ENCODE measurements at places on chromosomes 7 and 10.

DNA sequence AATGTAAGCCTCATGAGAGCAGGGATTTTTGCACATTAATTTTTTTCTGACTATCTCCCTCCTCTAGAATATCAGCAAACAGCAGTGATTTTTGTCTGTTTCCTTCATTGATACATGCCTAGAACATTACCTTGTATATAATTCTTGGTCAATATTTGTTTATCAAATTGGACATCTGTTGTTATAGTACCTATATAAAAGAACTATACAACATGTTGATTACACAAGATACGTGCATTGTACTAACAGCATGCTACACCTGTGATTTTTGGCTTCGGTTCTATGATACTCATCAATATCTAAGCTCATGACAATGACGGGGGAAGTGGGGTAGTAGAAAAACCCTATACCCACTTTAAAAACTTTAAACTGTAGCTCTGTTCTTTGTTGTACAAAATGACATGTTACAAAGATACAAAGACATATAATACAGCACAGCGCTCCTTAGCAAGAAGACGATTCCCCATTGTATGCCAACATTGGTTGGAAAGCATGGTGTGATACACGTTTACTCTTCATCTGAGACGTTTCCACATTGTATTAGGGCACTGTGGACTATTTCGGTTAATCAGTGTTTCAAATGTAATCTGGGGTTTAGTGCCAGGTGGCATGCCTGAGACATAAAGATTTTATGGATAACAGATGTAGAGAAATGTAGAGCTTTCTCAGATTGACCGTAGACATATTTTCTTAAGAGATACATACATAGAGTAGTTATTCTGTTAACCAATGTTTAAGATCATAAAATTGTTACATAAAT, 70.5 kb upstream of the FOXP2 start:
- no peaks in the 10 kb centered on the region for H3K36me3 ChIP-seq
- DNase-seq: no peak
- H3K4me3 ChIP-seq: no peak overlapping the region
- no peaks in the 10 kb centered on the region for H3K27me3 ChIP-seq
- H3K4me1 ChIP-seq: no peaks in the 10 kb centered on the region

DNA sequence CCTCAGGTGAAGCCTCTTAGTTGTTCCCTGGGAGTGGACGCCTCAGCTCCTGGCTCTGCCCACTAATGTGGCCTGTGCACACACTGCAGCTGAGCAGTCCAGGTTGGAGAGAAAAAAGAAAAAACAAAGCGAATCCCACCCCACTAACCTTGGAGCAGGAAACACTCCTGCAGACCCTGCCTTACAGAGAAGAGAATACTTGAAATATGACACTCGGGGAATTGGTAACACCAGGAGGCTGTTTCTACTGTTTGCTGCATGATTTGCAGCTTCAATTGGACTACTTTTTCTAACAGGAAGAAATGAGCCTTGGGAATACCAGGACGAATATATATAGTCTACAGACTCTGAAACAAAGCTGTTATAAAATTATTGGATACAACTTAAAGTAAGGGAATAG, 22.2 kb downstream of the CDHR3 start:
- H3K36me3 ChIP-seq: no peaks in the 10 kb centered on the region
- no peaks in the 10 kb centered on the region for H3K27me3 ChIP-seq
- no peaks in the 10 kb centered on the region for H3K4me1 ChIP-seq
- no peak overlapping the region for H3K27ac ChIP-seq
- no peak for DNase-seq

GRCh38 chr10:22554461-22555182, 159.8 kb downstream of the PIP4K2A start:
- peak overlapping the region; percentile 12 for H3K4me3 ChIP-seq
- no peaks in the 10 kb centered on the region for H3K36me3 ChIP-seq
- no peaks in the 10 kb centered on the region for H3K27me3 ChIP-seq
- peaks cover 4% of the 10 kb centered on the region for H3K4me1 ChIP-seq
- peak; percentile 80 for DNase-seq

DNA sequence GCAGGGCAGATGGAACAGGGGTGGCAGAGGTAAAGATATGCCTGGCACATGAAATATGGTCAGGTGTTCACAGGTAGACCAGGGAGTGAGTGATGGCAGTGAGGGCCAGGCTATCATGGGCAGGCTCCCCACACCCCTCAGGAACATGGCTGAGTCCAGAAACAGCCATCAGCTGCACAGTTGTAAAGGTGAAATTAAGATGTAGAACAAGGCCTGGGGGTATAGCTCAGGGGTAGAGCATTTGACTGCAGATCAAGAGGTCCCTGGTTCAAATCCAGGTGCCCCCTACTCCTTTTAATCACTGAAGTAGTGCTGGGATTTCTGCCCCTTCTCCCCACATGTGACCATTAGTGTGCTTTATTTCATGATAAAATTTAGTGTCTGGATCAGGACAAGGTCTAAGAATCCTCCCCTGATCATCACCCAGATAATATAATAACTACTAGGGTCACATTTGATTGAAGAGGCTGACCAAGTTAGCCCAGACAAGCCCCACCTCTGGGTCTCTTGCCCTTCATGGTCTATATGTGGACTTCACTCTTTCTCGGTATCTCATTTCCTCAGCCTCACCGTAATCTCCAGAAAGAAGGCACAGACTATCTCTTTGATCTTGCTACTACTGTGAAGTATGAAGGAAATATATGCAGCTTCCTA, 69.0 kb downstream of the ZNF783 start:
- DNase-seq: no peak
- H3K27me3 ChIP-seq: no peaks in the 10 kb centered on the region
- no peak overlapping the region for H3K27ac ChIP-seq

GRCh38 chr7:154912871-154913637, 89.9 kb downstream of the PAXIP1 start:
- H3K27ac ChIP-seq: no peak overlapping the region
- no peak for DNase-seq
- H3K4me1 ChIP-seq: no peaks in the 10 kb centered on the region

DNA sequence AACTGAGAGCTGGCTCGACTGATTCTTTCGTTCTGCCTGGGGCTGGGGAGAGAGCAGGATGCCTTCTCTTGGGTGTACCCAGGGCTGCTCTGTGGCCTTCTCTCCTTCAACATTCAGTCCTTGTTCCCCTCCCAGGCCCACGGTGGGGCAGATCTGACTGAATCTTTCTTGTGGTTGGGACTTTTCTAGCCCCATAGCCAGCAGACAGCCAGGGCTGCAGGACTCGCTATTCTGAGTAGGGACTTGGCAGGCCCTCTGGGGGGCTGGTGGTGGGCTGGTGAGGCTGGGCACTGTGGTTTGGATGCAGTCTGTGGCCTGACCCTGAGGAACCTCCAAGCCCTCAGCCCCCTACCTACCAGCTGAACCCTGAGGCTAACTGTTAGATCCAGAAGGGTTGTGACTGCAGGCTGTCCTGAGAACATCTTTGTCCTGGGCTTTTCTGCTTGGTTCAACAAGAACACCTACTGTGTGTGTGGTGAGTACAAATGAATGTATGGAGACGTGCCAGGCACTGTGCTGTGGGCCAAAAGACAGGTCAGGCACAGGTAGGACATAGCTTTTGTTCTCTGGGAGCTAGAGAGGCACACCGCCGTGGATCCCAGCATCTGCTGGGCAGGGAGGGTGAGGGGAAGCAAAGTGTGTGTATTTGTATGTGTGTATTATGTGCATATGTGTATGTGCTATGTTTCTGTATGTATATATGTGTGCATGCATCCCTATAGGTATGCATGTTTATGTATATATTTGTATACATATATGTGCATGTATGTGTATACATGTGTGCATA, 2.1 kb upstream of the PALD1 start:
- no peaks in the 10 kb centered on the region for H3K36me3 ChIP-seq
- H3K27me3 ChIP-seq: no peaks in the 10 kb centered on the region
- no peak for DNase-seq
- no peak overlapping the region for H3K4me3 ChIP-seq
- H3K4me1 ChIP-seq: no peaks in the 10 kb centered on the region
- H3K27ac ChIP-seq: no peak overlapping the region

DNA sequence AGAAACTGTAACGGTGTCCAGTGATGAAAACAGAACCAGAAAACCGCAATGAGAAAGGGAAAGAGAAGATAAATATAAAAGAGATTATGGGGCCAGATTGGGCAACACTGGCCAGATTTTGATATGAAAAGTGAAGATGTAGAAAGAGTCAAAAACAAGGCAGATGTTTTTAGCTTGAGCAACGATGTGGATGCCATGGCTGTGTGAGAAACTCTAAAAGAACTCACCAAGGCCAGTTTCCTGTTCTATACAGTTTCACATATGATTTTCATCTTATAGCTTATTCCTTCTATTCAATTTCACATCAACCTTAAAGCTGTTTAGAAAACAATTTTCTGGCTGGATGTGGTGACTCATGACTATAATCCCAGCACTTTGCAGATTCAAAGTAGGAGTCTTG, 36.3 kb downstream of the CSTF2T start:
- H3K4me3 ChIP-seq: no peak overlapping the region
- H3K27ac ChIP-seq: no peak overlapping the region
- no peaks in the 10 kb centered on the region for H3K27me3 ChIP-seq

DNA sequence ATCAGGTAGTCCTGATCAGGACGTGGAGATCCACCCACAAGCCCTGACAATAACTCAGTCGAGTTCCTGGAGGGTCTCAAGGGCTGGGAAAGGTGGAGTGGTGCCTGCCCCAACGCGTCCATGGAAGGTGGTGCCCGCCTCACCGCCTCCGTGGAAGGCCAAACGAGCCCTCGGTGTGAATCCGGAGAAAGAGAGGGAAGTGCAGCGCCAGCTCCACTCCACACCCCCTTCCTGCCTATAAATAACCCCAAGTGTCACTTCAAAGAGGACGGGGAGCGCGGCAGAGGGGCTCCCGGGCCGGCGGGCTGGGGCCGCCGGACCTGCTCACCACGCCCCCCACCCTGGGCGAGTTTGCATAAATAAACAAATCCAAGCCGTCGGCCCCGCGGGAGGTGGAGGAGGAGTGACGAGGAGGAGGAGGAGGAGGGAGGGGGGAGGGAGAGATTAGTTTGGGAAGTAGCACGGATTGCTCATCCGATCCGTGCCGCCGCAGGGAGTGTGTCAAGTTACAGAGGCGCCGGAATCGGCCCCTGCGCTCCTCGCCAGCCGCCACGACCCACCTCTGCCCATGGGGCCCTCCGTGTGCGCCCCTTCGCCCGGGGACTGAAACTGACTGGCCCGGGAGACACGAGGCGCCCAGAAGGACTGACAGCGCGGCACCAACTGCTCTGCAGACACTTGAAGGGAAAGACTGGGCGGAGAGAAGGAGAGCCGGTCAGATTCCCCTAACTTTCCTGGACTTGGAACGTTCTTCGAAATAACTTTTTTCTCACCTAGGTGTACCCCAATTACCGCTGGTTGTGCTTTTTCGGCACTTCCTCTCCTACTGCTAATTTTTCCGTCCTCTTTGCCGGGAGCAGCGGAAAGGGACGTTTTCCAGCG, at the start of gene COL13A1:
TSS of gene COL13A1 (plus strand) at position 473 of the 882 bp plus-strand sequence. CDS start 518 bp downstream, outside the sequence.
- H3K4me3 ChIP-seq: peak within 1 kb of the TSS; percentile 21
- DNase-seq: peak; percentile 25
- no peaks in the 10 kb centered on the region for H3K4me1 ChIP-seq
- H3K27ac ChIP-seq: no peak within 1 kb of the TSS
- no peaks in the 10 kb centered on the region for H3K36me3 ChIP-seq
- no peaks in the 10 kb centered on the region for H3K27me3 ChIP-seq

DNA sequence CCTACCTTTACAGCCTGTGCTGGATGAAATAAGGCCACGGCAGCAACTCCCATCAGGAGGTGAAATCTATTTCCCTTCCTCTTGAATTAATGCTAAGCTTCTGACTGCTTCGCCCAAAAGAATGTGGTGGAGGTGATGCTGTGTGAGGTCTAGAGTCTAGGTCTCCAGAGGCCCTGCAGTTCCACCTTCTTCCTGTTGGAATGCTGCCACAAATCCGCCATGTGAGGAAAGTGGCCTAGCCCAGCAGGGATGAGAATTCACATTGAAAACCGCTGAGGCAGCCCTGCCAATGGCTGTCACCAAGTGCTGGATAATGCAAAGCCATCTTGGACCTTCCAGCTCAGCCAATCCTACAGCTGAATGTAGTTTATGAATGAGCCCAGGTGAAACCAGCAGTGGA, 28.0 kb downstream of the RHOBTB1 start:
- H3K4me1 ChIP-seq: peaks cover 7% of the 10 kb centered on the region
- H3K4me3 ChIP-seq: no peak overlapping the region
- no peaks in the 10 kb centered on the region for H3K36me3 ChIP-seq
- peak overlapping the region; percentile 70 for H3K27ac ChIP-seq
- H3K27me3 ChIP-seq: no peaks in the 10 kb centered on the region

DNA sequence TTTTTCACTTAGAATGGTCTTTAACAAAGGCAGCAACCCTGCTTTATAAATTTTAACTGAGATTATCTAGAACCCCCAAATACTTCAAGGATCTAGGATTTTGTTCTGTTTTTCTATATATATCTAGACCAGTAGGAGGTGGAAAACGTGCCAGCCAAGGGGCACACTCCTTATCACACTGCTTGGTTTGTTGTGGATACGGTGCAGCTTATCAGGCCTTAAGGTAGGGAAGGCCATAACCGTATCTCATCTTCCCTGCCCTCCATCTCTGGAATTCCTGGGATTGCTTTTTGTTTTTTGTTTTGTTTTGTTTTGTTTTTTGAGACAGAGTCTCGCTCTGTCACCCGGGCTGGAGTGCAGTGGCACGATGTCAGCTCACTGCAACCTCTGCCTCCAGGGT, 75.4 kb downstream of the MPLKIP start:
- no peaks in the 10 kb centered on the region for H3K4me1 ChIP-seq
- no peak overlapping the region for H3K4me3 ChIP-seq
- no peak overlapping the region for H3K27ac ChIP-seq
- no peak for DNase-seq
- H3K27me3 ChIP-seq: no peaks in the 10 kb centered on the region

- H3K27me3 ChIP-seq: no peaks in the 10 kb centered on the region
- H3K4me3 ChIP-seq: no peak overlapping the region
- H3K4me1 ChIP-seq: no peaks in the 10 kb centered on the region
- no peaks in the 10 kb centered on the region for H3K36me3 ChIP-seq
- no peak overlapping the region for H3K27ac ChIP-seq
Measured at GRCh38 chr10:116787053-116787659, 44.8 kb upstream of the HSPA12A start.

GRCh38 chr10:27464993-27465392, 39.1 kb upstream of the RAB18 start:
- H3K27ac ChIP-seq: no peak overlapping the region
- no peak overlapping the region for H3K4me3 ChIP-seq
- H3K36me3 ChIP-seq: no peaks in the 10 kb centered on the region
- H3K4me1 ChIP-seq: no peaks in the 10 kb centered on the region
- no peaks in the 10 kb centered on the region for H3K27me3 ChIP-seq

GRCh38 chr7:151013356-151013732, 10.9 kb downstream of the ATG9B start:
- no peaks in the 10 kb centered on the region for H3K4me1 ChIP-seq
- DNase-seq: no peak
- no peaks in the 10 kb centered on the region for H3K36me3 ChIP-seq
- H3K27me3 ChIP-seq: peaks cover 5% of the 10 kb centered on the region
- H3K27ac ChIP-seq: no peak overlapping the region

DNA sequence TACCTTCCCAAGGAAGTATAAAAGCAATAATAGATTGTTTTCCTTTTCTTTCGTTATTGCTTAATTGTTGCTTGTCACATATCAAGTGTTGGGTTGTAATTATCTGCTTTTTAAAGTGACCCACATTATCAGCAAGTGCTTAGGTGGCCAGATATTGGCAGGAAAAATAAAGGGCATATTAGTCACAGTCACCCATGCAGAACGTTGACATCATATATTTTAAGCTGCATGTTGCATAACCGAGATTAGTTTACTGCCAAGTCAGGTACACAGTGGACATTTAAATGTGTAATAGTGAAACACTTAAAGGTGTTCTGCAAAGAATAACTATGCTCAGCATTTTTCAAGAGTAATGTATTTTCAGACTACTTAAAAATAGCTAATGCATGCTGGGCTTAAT, 11.4 kb downstream of the NEBL start:
- H3K36me3 ChIP-seq: no peaks in the 10 kb centered on the region
- H3K27me3 ChIP-seq: no peaks in the 10 kb centered on the region
- no peak for DNase-seq
- no peak overlapping the region for H3K27ac ChIP-seq
- H3K4me1 ChIP-seq: no peaks in the 10 kb centered on the region
